ENCODE measurements at places on chromosomes 16 and 17.
A peak's percentile ranks its signal among the peaks of the same experiment; 100 is the strongest.

DNA sequence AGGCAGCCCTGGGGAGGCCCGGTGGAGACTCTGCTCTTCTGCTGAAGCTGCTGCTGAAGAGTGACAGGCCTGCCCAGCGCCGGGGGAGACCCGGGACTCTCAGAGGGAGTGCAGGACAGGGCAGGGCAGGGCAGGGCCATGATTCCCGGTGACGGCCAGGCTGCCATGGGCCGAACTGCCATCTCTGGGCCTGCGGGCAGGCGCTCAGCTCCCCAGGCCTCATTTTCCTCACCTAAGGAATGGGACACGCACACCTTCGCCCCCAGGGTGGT is 22.6 kb upstream of the SSTR5 start:
- DNase-seq, result no peak

DNA sequence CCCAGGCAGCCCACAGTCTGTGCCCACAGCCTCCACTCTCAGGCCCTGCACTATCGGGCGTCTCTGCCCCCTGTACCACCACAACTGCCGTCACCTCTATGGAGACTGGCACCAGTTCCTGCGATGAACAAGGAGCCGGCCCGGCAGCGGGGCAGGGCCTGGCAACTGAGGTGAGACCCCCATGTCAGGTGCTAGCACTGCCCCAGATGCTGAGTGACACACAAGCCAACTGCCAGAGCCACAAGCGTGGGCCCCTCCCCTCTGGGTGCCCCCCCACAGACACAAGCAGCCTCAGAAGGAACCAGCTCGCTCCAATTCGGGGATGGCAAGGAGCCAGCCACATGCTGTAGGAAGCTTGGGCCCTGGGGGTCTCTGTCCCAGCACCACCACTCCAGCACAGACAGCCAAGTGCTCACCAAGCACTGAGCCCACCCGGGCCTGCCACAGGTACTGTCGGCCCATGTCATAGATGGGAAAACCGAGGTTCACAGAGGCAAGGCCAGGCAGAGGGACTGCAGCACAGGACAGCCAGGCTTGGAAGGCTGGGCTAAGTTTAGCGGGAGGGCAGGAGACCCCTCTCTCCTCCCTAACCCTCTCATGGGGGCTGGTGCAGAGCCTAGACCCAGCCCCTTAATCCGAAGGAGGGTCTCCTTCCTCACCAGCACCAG is 1.5 kb upstream of the PVALEF start:
- no peak for DNase-seq

- no peak for DNase-seq
Measured at GRCh38 chr16:56981729-56982271, 7.6 kb upstream of the NLRC5 start.

GRCh38 chr17:50920041-50920410 is 53.9 kb upstream of the TOB1 start:
- DNase-seq, result no peak

GRCh38 chr17:57178839-57179238 is 77.5 kb upstream of the MSI2 start:
- no peak for DNase-seq

GRCh38 chr17:4998732-4999429 is 1.1 kb downstream of the KIF1C start:
- DNase-seq, result no peak

- DNase-seq, result no peak
Measured at GRCh38 chr17:30219315-30219714, 16.2 kb downstream of the SLC6A4 start.

DNA sequence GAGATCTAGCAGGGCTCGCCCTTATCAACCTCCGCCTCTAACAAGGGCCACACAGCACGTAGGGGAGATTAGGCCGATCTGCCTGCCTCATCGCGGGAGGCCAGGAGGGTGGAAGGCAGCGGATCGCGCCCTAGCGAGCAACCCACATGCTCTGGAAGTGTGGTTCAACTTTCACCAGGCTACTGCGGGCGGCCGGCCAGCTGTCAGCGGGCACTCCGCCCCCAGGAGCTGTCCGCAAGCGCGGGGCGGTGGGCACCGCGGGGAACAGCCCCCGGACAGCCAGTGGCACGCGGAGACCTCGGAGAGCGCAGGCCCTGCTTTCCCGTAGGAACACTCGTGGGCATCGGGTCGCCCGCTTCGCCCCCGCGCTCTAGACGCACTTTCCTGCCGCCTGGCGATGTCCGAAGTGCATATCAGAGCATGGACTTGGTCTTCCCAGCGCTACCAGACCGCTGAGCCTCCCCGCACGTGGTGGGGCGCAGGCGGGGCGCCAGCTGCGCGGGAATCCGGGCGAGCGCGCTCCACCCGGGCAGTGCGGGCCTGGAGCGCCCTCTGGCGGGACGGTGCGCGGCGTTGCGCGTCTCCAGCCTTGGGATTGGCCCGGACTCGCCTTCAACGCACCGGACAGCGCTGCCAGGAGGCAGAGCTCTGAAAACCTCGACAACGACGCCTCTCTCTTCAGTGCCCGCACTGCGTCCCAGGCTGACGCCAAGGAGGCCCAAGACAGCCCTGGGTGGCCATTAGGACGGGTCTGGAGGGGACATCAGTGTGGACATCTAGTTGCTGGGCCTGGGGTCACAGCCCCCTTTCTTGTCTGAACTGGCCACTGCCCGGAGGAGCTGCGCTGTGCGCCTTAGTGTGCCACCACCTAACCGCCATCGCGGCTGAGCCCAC is 3.6 kb upstream of the ZNHIT3 start:
- DNase-seq, result peak; percentile 73

Data from activated CD4-positive, alpha-beta T cell treated with anti-CD3 and anti-CD28 coated beads, Interleukin-2, amount 50 U/mL, for 24 hours (primary cell).